ENCODE measurements at places on chromosomes 6 and 20.

DNA sequence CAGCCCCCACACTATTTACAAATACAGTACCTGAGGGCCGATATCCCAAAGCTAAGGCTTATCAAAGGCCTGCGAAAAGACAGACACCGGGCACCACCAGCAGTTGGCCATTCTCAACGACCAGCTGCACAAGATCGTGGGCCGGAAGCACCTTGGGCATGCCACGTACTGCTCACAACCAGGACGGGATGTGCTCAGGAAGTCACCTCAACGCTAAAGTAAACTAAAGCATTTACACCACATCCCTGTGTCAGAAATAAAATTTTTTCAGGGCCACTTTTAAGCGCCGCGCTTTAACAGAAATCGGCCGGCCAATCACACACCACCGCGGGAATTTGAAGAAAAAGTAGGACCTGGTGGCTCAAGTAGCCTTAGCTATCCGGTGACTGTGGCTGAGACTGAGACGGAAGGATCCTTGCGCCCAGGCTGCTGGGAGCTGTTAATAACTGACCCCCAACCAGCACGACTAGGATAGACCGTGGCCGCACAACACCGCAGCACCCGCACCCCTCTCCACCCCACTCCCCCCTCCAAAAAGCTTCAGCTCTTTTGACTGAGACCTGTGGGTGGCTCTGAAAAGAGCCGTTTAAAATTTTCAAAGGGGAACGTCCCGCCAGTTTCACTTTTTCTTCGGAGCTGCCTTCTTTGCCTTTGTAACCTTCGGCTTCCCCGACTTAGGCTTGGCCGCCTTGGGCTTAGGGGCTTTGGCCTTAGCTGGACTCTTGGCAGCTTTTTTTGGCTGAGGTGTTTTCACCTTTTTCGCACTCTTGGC is 131.2 kb upstream of the BTN3A2 start:
- DNase-seq, result peak; percentile 66

GRCh38 chr6:26536571-26537159 is 1.5 kb upstream of the HMGN4 start:
- no peak for DNase-seq

GRCh38 chr20:48047447-48047846 is 262.2 kb upstream of the SULF2 start:
- no peak for DNase-seq

DNA sequence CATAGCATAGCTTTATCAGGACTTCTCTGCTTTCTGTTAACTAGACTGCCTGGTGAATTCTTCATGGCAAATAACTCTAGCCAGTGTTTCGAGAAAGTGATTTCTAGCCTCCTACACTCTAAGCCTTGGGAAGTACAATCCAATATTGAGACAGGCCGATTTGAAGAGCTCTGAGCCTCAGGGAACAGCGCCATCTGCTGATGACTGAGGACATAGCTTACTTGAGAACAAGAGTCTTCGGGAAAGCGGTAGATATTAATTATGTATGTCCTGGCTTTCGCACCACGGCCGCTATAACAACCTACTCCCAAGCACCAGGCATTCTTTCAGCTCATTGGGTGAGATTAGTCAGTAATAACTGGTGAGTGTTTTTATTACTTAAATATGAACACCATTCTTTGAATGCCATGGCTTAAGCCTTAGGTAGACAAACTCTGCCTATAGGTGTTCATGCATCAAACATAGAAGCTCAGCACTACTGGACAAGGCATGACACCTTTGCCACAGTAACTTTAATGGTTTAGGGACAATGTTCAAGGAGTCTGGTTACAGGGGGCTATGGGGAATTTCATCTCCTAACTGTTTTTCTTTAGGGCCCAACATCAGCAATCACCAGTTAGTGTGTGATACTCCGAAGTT is 518.6 kb downstream of the BMP2 start:
- DNase-seq, result peak; percentile 62

DNA sequence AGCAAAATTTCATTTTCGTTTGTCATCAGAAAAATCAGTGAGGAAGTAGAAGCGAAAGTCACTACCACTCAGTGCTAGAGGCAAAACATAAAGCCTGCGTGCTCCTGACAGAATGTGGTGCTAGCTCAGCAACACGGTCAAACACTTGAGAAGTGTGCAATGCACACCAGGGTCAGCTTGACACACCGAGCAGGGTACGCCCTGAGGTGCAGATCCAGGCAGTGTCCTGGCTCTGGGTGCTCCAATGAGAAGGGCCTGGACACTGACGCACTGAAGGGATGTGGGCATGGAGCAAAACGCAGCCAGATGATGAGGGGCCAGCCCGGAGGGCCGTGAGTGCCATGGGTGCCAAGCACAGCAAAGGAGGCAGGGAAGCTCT is 5.9 kb downstream of the RNASET2 start:
- no peak for DNase-seq

GRCh38 chr6:169558774-169559441 is 142.9 kb downstream of the WDR27 start:
- peak; percentile 42 for DNase-seq

GRCh38 chr6:35044761-35045421 is 96.2 kb downstream of the TCP11 start:
- DNase-seq, result peak; percentile 22

DNA sequence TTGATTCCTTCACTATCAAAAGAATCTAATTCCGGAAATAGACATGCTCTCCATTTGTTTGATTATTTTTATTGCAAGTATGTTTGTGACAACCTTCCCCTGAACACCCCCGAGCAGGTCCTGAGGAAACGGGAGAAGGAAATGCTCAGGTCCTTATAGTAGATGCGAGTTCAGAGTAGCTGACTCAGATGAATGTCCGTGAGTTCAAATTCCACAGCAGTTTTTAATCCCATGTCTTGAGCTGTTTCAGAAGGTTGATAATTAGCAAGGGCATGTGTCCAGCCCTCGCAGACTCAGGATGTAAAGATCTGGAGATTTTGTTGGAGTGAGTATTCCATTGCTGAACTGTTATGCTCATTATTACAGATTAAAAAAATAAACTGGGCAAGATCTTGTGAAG is 169.3 kb downstream of the BCAS1 start:
- peak; percentile 49 for DNase-seq

DNA sequence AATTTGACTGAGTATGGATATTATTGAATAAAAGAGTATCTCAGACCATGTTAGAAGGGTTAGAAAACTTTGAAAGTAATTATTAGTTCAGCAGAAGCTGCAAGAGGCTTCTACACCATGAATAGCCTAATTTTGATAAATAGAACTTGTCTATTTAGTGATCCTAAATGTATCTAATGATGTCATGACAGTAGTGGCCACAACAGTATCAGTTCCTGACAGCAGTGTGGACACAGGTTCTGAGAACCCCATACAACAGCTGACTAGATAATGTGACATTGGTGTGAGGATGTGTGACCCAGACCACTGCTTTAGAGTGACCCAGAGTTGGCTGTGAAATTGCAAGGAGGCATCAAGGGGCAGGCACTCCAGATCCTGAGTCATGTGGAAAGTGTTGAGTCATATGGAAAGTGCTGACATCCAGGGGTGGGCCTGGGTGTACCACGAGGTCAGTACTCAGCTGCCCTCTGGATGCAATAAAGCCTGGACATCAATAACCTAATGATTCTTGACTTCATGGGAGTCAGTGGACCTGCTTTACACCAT is 754.7 kb downstream of the DHX35 start:
- DNase-seq, result peak; percentile 19

GRCh38 chr20:61455508-61456215 is 203.6 kb downstream of the CDH4 start:
- no peak for DNase-seq

GRCh38 chr6:56956491-56956890 is 1.6 kb downstream of the BEND6 start:
- no peak for DNase-seq

- DNase-seq, result no peak
Observed at GRCh38 chr6:2653369-2654032, 97.2 kb downstream of the MYLK4 start.

- peak; percentile 91 for DNase-seq
Observed at GRCh38 chr6:160974304-160974771, 17.2 kb upstream of the MAP3K4 start.

DNA sequence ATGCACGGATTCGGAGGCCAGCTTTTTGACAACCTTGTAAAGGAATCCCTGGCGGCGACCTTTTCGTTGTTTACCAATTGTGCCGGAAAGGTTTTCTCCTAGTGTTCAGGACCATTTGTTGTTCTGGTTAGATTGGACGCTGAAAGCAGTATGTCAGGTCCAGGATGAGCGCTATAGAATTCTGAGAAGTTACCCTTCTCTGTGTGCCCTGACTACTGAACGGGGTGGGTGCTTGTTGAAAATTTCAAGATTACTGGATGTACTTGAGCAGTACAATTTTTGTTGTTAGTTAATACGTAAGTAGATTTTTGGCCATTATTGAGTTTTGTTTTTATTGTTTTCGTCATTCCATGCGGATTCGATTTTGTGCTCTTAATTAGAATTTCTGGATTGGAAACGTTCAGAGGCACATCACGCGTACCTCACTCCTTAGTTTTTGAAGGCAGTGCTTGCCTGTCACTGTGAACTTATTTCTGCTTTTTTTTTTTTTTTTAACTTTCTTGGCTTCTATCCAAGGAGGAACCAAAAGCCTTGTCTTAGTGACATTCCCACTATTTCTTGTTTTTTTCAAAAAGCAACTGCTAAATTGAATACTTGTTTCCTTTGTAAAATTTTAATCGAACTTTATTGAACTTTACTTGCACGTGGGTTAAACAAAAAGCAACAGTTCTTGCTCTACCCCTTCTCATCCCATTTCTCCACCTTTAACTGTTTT is 898 bp downstream of the XRN2 start:
- no peak for DNase-seq

GRCh38 chr6:158219228-158219627 is 51.1 kb downstream of the GTF2H5 start:
- peak; percentile 79 for DNase-seq

- no peak for DNase-seq
Observed at GRCh38 chr6:126123226-126123625, 136.9 kb downstream of the TRMT11 start.

DNA sequence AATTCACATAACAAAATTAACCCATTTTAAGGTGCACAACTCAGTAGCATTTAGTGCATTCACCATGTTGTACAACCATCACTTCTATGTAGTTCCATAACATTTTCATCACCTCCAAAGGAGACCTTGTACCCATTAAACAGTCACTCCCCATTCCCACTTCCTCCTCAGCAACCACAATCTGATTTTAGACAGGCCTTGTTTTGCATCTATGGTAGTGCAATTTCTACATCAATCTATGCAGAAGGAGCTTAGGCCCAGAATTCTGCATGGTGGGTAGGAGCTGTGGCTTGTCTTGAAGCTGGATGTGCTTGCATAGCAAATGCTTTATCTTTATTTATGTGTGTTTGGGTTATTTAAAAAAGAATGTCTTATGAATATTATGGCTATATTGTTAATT is 13.5 kb upstream of the HLA-DQA1 start:
- DNase-seq, result no peak

DNA sequence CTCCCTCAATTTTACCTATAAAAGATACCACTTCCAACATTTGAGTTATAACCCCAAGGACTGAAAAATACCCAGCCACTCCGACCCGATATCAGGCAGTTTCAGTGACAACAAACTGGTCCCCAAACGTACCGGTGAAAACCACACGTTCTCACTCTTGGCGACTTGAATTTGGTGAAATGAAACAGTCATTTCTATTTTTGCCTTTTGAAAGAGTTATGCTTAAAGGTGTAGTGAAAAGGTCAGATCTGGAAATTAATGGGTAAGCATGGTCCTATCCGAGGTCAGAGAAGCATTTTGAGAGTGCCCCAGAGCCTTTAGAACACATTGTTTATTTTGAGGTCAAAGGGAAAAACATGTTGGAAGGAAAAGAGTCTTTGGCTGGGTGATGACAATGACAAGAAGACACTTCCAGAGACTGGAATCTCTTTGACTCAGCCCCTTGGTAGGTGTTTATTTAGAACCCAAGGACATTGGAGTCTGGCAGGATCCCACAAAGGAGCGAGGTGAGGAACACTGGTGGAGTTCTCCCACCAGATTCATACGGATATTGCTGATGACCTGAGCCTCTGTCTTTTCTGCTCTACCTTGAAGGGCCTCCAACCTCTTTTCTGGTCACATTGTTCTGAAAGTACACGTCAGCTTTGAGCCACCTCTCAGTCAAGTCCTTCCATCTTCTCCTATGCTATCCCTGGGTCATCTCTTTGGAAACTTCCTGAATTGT is 235.0 kb downstream of the GMPR start:
- no peak for DNase-seq

DNA sequence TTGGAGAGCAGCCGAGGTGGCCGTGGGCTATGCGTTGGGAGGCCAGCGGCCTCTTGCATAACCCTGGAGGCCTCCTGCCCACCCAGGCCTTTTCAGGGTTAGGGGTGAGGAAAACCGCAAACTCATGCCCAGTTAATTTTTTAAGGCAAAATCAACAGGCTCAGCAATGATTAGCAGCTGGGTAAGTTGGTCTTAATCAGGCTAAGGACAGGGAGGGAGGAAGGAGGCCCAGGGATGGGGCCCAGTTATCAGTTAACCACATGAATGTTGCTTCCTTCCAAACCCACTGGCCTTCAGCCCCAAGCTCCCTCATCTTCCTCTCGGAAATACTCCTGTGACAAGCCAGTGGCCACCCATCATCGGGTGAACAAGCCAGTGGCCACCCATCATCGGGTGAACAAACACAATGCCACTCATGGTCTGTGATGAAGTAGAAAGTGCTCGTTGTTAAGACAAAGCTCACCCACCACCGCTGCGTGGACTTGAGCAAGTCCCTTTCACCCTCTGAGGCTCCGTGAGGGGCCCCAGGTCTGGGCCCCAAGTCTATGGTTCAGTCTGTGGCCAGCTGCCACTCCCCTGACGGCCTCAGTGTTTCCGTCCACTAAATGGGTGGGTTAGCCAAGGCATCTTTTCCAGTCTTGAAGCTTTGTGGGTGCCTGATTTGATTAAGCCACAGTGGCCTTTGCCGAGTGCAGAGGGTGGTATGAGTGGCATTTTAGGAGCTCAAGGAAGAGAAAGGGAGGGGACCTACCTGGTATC is 39.4 kb downstream of the HNF4A start:
- DNase-seq, result no peak

DNA sequence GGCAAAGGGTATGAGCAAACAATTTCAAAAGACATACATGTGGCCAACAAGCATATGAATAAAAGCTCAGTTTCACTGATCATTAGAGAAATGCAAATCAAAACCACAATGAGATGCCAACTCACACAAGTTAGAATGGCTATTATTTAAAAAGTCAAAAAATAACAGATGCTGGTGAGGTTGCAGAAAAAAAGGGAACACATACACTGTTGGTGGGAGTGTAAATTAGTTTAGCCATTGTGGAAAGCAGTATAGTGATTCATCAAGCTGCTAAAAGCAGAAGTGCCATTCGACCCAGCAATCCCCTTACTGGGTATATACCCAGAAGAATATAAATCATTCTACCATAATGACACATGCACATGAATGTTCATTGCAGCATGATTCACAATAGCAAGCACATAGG is 6.7 kb upstream of the KHDC1L start:
- no peak for DNase-seq

- no peak for DNase-seq
Observed at GRCh38 chr6:134379076-134379475, 61.2 kb upstream of the SGK1 start.

Data from AG08395 (cell line).